SK-MEL-5 (cell line): ENCODE measurements at places on chromosomes 7 and 10.

- peak; percentile 38 for DNase-seq
Measured at GRCh38 chr7:105782391-105783042, 93.9 kb downstream of the ATXN7L1 start.

DNA sequence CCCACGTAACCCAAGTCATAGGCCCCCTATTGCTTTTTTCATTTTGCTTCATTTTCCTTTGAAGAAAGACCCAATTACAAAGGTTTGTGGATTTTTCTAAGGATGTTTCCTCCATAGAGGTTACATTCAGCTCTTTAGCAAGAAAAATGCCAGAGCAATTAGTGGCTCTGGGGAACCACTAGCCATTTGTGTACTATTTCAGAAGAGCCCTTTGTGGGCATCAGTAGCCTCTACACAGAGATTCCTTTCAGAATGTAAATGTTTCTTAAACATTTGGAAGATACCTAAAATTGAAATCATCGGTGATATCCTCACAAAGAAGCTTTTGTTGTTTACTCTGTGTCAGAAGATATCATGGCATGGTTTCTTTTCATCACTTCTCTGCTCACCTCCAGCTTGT, 291.0 kb upstream of the KMT2E start:
- peak; percentile 91 for DNase-seq

GRCh38 chr10:88095778-88096431, 232.5 kb downstream of the PTEN start:
- no peak for DNase-seq

DNA sequence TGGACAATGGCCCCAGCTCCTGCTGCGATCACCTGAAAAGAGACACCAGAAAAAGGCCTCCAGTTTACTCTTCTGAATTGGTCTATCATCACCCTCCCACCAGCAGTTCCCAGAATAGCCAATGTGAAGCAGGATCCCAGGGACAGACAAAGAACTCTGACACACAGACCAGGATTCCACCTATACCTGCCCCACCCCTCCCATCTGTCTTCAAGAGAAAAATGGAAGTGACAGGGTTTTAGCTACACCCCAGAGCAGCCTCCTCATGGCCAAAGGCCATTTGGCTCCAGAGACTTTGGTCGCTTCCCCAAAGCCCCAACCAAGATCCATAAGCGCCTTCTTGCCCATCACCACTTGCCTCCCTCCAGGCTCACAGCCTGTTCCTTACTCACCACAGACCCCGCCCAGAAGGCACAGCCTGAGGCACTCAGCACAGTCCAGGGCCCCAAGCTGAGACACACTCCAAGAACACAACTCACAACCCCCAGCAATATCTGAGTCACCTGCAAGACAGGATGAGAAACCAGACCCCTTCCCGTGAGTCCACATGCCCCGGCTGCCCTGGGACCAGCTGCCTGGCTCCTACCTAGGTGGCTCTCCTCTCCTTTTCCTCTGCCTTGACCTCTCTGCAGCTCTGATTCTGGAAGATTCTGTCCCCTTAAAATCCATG, 6.5 kb downstream of the TMEM176B start:
- DNase-seq = no peak

DNA sequence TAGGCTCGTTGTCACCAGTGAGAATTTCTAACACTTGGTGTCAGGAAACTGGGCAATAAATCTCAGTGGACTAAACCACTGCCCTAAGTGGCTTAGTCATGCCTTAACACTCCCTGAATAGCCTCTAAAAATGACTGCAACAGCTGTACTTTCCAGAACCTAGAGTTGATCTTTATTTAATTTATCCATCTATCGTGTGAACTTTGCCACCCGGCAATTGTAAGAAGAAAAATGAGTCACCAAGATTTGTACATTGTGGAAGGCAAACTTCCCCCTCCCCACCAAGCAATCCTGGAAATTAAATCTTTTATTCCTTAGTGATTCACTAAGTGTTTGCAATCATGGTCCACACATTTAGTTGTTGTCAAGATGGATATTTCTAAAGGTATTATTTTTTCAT, 47.1 kb downstream of the NXPH1 start:
- DNase-seq = no peak

- peak; percentile 65 for DNase-seq
Measured at GRCh38 chr10:98446661-98447221, at the start of gene HPS1. TSS of gene HPS1 (minus strand) at chr10:98446935. CDS start at chr10:98443240, 3,695 bp downstream.
